Panc1 (cell line): ENCODE measurements at places on chromosomes 4 and X. TPM values are rescaled to one million over a fixed set of nuclear protein-coding genes. Genes with fewer than 3 reads are reported as not detected.

Gene SPRY1
- 77.8 TPM for total RNA-seq

Gene MOB1B
- total RNA-seq = 20.1 TPM

Gene NLRP2B
- not detected for total RNA-seq

Gene TRAM1L1
- 0.72 TPM for total RNA-seq

Gene MRFAP1
- 212 TPM for total RNA-seq

Gene SLC9A7
- 80.4 TPM for total RNA-seq

GRCh38 chr4:4430492-4431195 is 43.7 kb downstream of the NSG1 start:
- H3K4me3 ChIP-seq = no peak overlapping the region
- no peak overlapping the region for H3K27ac ChIP-seq
- H3K27me3 ChIP-seq = no peaks in the 10 kb centered on the region
- DNase-seq = peak; percentile 10

- no peak overlapping the region for H3K27ac ChIP-seq
- no peaks in the 10 kb centered on the region for H3K36me3 ChIP-seq
- H3K27me3 ChIP-seq = no peaks in the 10 kb centered on the region
- no peak for DNase-seq
- H3K4me3 ChIP-seq = no peak overlapping the region
Measured at GRCh38 chr4:160117686-160118085, 1014.8 kb downstream of the RAPGEF2 start.

DNA sequence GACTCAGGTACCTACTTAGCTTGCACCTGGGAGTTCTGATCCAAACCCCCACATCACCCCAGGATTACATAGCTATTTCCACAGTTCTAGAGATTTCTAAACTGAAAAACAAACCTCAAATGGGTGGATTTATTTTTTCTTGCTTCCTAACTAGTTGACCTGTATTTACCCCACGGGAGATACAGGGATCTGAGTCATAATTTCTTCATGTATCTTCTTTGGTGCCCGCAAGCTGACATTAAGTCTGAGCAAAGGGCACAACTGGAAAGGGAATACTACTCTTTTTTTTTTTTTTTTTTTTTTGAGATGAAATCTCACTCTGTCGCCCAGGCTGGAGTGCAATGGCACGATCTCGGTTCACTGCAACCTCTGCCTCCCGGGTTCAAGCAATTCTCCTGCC is 10.0 kb upstream of the ELOVL6 start:
- H3K4me1 ChIP-seq = no peaks in the 10 kb centered on the region
- H3K36me3 ChIP-seq = no peaks in the 10 kb centered on the region
- H3K4me3 ChIP-seq = no peak overlapping the region
- no peaks in the 10 kb centered on the region for H3K27me3 ChIP-seq
- no peak overlapping the region for H3K27ac ChIP-seq
- no peak for DNase-seq

GRCh38 chrX:108584617-108585211 is 145.1 kb downstream of the COL4A5 start:
- no peaks in the 10 kb centered on the region; the same call in 1 of the 2 replicates for H3K36me3 ChIP-seq
- H3K27ac ChIP-seq = no peak overlapping the region
- no peaks in the 10 kb centered on the region for H3K27me3 ChIP-seq
- H3K4me3 ChIP-seq = no peak overlapping the region
- peak; percentile 12 for DNase-seq

DNA sequence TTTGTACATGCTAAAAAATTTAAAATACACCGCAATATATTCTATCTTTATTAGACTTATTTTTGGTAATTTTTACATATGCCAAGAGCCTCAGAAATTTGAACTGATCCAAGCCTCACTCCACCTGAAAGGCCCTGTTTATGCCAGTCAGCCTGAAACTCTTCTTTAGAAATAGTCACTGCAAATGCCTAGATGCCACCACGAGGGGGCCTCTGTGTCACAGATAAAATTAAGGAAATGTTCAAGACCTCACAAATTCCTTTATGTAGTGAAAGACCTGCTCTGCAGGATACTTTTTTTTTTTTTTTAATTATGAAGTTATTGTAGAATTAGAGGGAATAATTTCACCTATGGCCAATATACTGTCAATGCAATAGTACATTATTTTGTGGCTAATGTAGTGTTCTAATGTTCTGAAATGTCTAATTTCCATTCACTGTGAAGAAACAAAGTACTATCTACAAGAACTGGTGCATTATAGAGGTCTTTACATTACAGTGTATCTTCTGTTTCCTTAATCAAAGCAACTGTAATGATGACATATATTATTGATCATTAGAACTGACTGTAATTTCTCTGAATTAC is 69.8 kb downstream of the DTHD1 start:
- H3K27ac ChIP-seq = no peak overlapping the region
- no peaks in the 10 kb centered on the region for H3K4me1 ChIP-seq
- H3K27me3 ChIP-seq = no peaks in the 10 kb centered on the region
- peak; percentile 13 for DNase-seq
- no peaks in the 10 kb centered on the region for H3K36me3 ChIP-seq
- H3K4me3 ChIP-seq = no peak overlapping the region

GRCh38 chr4:11070813-11071212 is 357.9 kb downstream of the HS3ST1 start:
- H3K27ac ChIP-seq = no peak overlapping the region
- no peaks in the 10 kb centered on the region for H3K36me3 ChIP-seq
- no peak for DNase-seq
- no peaks in the 10 kb centered on the region for H3K4me1 ChIP-seq
- H3K4me3 ChIP-seq = no peak overlapping the region
- no peaks in the 10 kb centered on the region for H3K27me3 ChIP-seq

- H3K4me3 ChIP-seq = no peak overlapping the region
- H3K27me3 ChIP-seq = no peaks in the 10 kb centered on the region
- no peaks in the 10 kb centered on the region for H3K4me1 ChIP-seq
Measured at GRCh38 chr4:107570952-107571351, 149.1 kb downstream of the PAPSS1 start.

DNA sequence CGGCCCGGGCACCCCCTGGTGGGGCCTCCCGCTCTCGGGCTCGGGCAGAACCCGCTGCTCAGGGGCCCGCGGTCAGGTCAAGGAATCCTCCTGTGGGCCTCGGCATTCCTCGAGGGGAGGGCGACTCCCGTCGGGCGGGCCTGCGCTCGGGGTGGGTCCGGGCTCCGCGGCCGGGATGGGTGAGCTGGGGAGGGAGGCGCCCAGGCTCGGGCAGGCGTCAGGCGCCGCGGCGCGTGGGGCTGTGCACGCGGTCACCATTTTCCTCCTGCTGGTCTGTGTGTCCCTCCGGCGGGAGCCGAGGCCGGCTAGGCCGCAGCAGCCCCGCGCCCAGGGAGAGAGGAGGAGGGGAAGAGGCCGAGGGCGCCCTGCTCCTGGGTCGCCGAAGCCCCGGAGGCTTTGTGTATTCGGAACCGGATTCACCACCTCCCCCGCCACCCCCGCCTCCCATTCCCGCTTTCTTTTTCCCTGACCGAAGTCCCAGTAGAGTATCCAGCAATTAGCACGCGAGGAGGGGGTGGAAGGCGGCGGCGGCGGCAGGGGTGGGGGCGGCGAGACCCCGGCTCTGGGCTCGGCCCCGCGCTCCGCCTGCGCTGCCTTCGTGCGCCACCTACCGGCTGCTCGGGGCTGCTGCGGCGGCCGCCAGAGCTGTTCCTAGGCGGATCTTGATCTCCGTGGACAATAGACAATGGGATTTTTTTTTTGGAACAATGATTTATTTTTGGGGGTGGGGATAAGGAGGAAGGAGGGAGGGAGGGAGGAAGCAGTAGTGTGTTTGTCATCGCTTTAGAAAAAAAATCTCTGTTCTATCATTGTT is 99.0 kb upstream of the MAML3 start:
- peak overlapping the region; percentile 46 for H3K4me3 ChIP-seq
- H3K36me3 ChIP-seq = no peaks in the 10 kb centered on the region
- peak overlapping the region; percentile 71 for H3K27ac ChIP-seq
